ENCODE measurements at places on chromosomes 5 and 9.

DNA sequence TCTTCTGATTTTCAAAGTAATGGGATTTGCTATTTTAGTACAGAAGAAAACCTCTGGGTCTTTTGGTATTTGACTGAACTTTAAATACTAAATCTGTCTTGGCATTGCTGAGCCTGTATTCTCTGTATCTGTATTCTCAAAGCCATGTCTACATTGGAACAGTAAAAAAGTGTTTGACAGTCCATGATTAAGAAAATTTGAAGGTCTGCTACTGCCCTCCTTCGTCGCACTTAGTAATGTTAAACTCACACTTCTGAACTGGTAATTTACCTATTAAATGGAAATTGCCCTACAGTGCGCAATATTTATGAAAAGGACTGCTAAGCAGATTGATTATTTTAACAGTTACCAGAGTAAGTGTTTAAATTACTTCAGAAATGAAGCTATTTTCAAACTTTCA, 165.7 kb upstream of the SMC2 start:
- no peak for DNase-seq

GRCh38 chr5:105409695-105410094, 1847.1 kb upstream of the NUDT12 start:
- DNase-seq = no peak

GRCh38 chr9:111094958-111095357, 56.7 kb upstream of the LPAR1 start:
- no peak for DNase-seq

- no peak for DNase-seq
These were observed 85.8 kb downstream of the FBXO38 start for GRCh38 chr5:148469501-148469935.

- DNase-seq = no peak
These were observed 14.3 kb downstream of the CDK20 start for GRCh38 chr9:87959916-87960581.

DNA sequence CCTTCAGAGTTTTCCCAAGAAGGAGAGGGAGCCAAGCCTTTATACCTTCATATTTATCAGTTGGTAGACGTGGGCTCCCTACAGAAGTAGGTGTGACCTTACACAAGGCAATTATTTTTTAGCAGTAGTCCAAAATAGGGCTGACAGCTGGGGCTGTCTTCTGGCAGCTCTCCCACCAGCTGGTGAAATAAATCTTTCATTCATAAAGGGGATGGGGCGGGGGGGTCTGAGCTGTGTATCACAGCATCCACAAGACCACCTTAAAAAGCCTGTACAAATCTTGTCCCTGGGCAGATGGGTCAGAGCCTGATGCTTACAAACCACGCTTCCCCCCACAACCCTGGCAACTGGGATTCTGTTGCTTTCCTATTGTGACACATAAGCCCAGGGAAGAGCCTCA, 19.7 kb downstream of the CSF2 start:
- DNase-seq = no peak

- no peak for DNase-seq
These were observed 37.9 kb downstream of the CCNJL start for GRCh38 chr5:160274483-160274931.

DNA sequence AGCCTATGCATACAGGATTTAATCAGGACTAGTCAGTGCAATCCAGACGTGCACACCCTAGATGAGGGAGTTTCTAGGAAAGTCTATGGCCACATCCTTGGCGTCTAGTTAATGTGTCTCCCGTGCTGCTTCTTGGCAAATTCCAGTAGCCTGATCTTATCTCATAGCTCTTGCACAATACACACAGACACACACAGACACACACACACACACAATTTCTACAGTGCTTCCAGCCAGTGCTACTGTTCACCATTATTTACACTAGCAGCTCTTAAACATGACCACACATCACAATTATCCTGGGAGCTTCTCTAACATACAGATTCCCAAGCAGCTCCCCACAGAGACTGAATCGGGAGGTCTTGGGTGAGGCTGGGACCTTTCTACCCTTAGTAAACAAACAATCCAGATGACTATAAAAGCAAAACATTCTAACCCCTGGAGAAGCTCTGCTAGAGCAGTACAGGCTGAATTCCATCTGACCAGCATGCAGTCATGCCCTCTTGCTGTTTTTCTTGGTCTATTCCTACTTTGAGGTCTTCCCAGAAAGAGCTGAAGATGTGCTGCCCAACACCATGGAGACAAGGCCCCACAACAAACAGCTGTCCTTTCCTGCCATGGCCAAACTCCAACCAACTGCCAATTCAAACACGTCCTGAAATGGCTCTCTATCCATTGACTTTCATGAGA, 236.6 kb downstream of the DEPDC1B start:
- DNase-seq = no peak

GRCh38 chr5:132493241-132493640, 2.7 kb upstream of the IRF1 start:
- no peak for DNase-seq

- no peak for DNase-seq
These were observed 40.7 kb upstream of the CTXN3 start for GRCh38 chr5:127608077-127608660.
